ENCODE measurements at places on chromosomes 2 and 18. TPM values are rescaled to one million over a fixed set of nuclear protein-coding genes. Genes with fewer than 3 reads are reported as not detected.

MGAT5 gene
- total RNA-seq, result 120 TPM

SPATS2L gene
- 7.0 TPM for total RNA-seq

PAX8 gene
- total RNA-seq, result 1.4 TPM

FSHR gene
- not detected for total RNA-seq

ZNF236 gene
- 29.5 TPM for total RNA-seq

CFC1 gene
- not detected for total RNA-seq

RGPD3 gene
- total RNA-seq, result 0.21 TPM

GPR55 gene
- total RNA-seq, result 3.8 TPM

DPYSL5 gene
- total RNA-seq, result not detected

CCDC102B gene
- 5.0 TPM for total RNA-seq

ERFE gene
- not detected for total RNA-seq

All from T-helper 17 cell (primary cell).